ENCODE measurements at places on chromosomes 13 and 19.

- no peak for DNase-seq
Measured at GRCh38 chr19:55377356-55378131, 918 bp downstream of the TMEM190 start.

DNA sequence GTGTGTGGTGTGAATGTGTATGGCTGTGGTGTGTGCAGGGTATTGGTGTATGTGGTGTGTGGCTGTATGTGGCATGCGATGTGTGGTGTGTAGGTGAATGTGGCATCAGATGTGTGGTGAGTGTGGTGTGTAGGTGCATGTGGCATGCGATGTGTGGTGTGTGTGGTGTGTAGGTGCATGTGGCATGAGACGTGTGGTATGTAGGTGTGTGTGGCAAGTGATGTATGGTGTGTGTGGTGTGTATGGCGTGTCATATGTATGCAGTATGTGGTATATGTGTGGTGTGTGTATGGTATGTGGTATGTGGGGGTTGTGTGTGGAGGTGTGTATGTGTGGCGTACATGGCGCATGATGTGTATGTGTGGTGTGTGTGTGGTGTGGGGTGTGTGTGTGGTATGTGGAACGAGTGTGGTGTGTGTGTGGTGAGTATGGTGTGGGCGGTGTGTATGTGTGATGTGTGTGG lies 63.4 kb downstream of the PEPD start:
- no peak for DNase-seq

GRCh38 chr13:52779103-52779502 lies 39.5 kb upstream of the CNMD start:
- no peak for DNase-seq

GRCh38 chr19:48558018-48558684 lies 6.2 kb downstream of the SULT2B1 start:
- no peak for DNase-seq

- no peak for DNase-seq
Measured at GRCh38 chr13:35712907-35713761, 236.6 kb upstream of the MAB21L1 start.

DNA sequence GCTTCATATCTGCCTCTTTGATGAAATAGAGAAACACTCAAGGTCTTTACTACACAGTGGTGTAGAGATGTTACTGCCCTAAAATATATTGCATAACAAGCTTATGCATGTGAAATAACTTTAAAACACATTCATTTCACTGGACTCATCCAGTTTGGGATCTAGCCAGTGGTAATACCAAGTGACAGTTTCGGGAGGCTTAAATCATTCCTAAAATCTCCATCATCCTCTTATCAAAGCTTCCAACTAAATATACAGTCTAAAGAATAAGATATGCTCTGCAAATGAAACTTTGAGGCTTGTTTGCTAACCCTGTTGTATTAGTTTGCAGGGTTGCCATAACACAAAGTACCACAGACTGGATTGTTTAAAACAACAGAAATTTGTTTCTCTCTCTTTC lies 52.8 kb downstream of the THSD1 start:
- no peak for DNase-seq

- no peak for DNase-seq
Measured at GRCh38 chr19:30071871-30072270, 129.8 kb downstream of the URI1 start.

DNA sequence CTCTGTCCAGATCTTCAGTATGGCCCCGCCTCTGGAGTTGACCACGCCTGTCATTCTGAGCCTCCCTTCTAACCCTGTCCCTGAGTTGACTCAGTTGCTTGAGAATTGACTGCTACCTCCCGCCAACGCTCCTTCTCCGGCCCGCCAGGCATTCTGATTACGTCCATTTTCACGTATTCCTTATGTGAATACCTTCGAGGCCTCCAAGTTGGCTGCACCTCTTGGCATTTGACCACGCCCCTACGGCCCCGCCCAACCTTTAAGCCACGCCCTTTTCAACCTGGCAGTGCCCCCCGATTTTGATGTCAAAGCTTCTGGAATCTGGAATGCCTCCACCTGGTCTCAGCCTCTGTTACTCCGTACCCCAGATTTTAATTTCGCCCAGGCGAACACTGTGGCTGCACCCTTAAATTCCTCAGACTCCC lies 1.7 kb upstream of the EML2 start:
- DNase-seq, result no peak

GRCh38 chr13:107250628-107251027 lies 682.7 kb upstream of the ARGLU1 start:
- DNase-seq, result no peak

- DNase-seq, result no peak
Measured at GRCh38 chr19:42037649-42038048, 32.4 kb downstream of the GRIK5 start.

- no peak for DNase-seq
Measured at GRCh38 chr19:40525234-40526051, 51.2 kb upstream of the SHKBP1 start.

DNA sequence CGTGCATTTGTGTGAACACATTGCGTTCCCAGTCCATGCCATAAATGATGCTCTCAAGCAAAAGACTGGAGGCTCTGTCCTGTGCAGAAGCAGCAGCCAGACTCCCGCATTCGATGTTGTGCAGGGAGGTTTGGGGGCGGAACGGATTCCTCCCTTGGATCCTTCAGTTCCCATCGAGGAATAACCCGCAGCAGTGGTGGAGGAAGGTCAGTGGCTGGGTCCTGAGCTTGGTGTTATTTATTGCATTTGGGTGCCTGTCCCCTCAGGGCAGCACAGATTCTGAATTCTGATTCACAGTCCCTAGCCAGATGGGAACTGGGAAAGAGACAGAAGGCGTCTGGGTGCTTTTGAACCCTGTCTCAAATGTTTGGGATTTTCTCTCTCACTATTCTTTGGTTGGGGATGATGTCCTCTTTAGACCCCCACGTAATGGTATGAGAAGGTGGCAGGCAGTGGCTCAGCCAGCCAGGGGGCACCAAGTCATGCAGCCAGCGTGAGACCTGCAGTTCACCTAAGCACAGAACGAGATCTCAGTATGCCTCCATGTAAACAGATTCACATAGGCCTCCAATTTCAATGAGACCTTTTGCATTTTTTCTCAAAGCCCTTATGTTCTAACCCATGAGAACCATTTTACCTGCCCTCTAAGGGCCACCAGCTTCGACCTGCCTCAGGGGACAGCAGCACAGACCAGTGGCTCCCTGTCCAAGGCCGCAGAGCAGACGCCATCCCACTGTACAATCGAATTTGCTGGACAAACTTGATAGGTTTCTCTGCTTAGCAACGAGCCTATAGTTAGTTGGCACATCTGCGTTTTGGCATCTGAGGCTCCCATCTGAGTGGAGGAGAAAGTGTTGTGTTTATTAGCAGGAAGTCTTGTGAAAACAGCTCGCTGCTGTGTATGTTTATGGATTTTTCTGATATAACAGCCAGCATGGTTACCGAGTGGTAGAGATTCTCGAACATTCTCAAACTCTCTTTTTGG lies 17.8 kb downstream of the KCTD15 start:
- no peak for DNase-seq

GRCh38 chr19:40603389-40604170 lies 2.4 kb downstream of the LTBP4 start:
- DNase-seq, result peak; percentile 93

DNA sequence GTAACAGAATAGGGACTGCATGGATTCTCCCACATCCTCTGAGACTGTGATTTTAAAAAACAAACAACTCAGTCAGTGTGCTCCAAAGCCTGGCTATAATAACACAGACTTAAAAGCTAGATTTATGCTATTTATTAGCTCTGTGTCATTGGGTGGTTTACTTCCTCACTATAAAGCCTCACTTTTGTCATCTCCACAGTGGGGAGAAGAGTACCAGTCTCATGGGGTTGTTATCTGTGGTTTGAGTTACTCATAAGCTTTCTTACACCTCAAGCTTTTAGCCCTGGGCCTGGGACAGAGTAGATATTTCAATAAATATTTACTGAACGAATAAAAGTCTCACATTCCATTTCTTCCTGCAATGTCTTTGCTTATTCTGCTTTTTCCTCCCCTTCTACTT lies 5.3 kb downstream of the RNASEH2B start:
- DNase-seq, result no peak

- no peak for DNase-seq
Measured at GRCh38 chr13:25686831-25687470, 315.2 kb downstream of the ATP8A2 start.

GRCh38 chr19:39084732-39085080 lies 538 bp downstream of the ACP7 start:
- DNase-seq, result no peak

DNA sequence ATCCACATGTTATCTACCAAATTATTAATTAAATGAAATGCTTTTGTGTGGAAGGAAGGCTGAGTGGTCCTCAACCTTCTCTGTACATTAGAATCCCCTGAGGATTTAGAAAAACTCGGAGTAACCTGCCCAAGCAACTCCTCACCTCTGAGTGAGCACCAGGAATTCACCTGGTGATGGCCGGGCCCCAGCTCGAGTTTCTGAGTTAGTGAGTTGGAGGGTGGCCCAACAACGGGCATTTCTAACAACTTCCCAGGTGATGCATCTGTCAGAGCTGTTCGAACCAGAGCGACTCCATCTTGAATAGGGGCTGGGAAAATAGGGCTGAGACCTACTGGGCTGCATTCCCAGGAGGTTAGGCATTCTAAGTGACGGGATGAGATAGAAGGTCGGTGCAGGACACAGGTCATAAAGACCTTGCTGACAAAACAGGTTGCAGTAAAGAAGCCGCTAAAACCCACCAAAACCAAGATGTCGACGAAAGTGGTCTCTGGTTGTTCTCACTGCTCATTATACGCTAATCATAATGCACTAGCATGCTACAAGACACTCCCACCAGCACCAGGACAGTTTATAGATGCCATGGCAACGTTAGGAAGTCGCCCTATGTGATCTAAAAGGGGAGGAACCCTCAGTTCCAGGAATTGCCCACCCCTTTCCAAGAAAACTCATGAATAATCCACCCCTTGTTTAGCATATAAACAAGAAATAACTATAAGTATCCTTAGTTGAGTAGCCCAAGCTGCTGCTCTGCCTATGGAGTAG lies 44.2 kb upstream of the SHISA2 start:
- DNase-seq, result no peak

GRCh38 chr13:30364133-30364532 lies 56.8 kb upstream of the KATNAL1 start:
- no peak for DNase-seq

DNA sequence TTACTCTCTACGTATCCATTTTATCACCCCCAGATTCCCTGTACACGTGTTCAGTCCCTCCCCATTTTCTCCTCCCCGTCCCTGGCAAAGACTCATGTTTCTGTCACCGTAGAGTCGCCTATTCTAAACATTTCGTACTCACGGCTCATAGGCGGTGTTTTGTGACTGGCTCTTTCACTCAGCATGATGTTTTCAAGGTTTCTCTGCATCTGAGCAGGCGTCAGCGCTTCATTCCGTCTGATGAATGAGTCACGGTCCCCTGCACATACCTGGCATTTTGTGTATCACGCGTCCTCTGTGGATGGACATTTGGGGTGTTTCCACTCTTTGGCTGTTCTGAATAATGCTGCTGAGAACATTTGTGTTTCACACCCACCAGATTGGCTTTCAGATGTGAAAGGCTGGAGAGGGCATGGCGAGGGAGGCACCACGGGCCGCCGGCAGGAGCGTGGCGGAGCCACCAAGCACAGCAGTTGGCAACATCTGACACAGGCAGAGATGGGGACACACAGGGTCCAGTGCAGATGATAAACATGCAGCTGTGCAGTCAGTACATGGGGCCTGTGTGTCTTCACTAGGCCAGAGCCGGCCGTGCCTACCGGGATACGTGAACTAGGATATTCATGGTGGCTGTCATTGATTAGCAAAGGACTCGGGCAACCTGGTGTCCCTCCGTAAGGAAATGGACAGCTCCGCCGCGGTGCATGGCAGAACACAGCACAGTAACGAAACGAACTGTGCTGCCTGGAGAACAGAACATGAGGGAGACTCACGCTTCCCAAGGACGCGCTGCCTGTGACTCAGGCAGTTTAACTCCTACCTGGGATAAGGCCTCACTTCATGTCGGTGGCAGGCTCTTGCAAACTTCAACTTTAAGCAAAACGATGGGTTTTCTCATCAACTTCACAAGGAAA lies 117.2 kb downstream of the ATP11A start:
- DNase-seq, result no peak

- no peak for DNase-seq
Measured at GRCh38 chr19:33488826-33489225, 32.8 kb downstream of the PEPD start.

DNA sequence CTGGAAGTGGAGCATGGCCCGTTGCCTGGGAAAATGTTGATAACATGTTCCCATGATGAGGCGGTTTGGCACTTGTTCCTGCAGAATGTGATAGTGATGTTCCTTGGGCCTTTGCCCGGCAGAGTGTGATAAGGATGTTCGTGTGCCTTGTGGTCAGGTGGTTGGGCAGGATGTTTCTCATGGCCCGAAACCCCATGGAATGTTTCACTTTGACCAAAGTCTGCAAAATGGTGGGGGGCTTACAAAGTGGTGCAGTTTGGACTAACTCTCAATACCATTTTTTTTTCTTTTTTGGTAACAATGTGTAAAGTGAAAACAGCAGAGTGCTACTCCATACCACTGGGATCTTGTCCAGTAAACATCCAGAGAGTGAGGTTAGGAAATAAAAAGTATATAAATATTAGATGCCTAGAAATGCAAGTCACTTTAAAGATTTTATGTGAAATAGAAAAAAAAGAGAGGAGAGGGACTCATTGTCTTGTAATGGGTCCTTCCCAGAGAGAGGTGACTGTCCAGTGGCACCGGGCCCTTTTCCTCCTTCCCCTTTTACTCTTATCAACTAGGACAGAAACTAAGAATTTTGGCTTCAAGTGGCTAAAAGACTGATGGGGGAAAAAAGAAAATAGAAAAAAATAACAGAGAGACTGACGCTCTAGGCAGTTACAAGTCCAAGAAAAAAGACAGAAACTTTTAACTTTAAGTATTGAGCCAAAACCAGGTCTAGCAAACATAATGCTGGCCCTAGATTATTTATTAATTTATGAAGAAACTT lies 5.7 kb downstream of the FPR3 start:
- no peak for DNase-seq

DNA sequence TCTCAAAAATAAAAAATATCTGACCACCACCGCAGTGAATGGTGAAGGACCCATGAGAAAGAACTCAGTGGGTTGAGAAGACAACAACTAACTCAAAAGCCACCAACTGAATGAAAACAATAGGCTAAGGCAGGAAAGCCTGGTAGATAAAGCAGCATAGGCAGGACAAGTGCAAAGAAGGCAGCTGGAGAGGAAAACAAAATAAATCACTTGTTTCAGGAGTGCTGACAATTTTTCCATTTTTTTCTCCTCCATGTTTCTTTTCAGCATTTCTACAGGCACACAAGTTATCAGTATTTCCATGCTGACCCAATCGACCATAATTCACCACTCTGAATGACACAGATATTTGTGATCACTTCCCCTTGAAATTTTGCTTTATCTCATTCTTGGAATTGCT lies 597.8 kb downstream of the LIG4 start:
- no peak for DNase-seq

All from stimulated activated CD4-positive, alpha-beta T cell treated with anti-CD3 and anti-CD28 coated beads, Interleukin-15, amount 100 ng/mL, for 1 hour (primary cell).